ENCODE measurements at places on chromosomes 13 and 19. TPM values are rescaled to one million over a fixed set of nuclear protein-coding genes. Genes with fewer than 3 reads are reported as not detected.
A peak's percentile ranks its signal among the peaks of the same experiment; 100 is the strongest.

CRB3 gene
- 86.0 TPM for total RNA-seq

CRX gene
- total RNA-seq: not detected

GPR108 gene
- total RNA-seq: 74.8 TPM

MVB12A gene
- 42.7 TPM for total RNA-seq

SIX5 gene
- total RNA-seq: 9.6 TPM

FUZ gene
- total RNA-seq: 11.9 TPM

MAMSTR gene
- 0.31 TPM for total RNA-seq

CBLC gene
- total RNA-seq: 59.1 TPM

ERICH4 gene
- not detected for total RNA-seq

BORCS8 gene
- total RNA-seq: 29.1 TPM

CALR3 gene
- total RNA-seq: not detected

SLC25A41 gene
- total RNA-seq: 1.4 TPM

GRCh38 chr13:22102271-22102670, 431.4 kb downstream of the FGF9 start:
- DNase-seq: no peak

GRCh38 chr19:18399008-18399407, 1.6 kb upstream of the LRRC25 start:
- DNase-seq: no peak

DNA sequence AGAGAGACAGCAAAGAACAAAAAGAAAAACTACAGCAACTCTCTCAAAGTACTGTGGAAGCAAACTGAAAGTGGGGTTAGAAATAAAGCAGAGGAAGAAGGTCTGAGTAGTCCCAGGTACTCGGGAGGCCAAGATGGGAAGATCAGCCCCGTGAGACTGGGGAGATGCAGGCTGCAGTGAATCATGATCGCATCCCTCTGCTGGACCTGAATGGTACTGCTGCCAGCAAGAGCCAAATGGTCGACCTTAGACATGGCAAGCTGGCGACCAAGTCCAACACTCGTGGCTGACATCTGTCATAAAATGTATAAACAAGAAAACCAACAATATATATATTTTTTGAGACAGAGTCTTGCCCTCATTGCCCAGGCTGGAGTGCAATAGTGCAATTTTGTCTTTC, 33.7 kb upstream of the ZNF724 start:
- peak; percentile 80 for DNase-seq

DNA sequence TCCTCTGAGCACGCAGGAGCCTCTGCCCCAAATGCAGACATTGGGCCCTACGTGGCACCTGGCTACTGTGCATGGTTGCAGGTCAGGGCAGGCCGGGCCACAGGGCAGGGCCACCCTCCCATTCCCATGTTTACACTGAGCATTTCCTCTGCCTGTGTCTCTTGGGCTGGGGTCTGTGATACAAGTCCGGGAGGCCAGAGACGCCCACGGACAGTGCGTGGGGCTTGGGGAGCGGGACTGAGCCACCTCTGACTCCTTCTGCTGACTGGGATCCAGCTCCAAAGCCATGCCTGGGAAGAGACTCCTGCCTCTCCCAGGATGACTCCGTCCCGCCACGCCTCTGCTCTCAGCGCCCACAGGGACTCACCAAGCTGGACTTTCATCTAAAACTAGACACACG, 18.8 kb downstream of the GAS6 start:
- peak; percentile 40 for DNase-seq

DNA sequence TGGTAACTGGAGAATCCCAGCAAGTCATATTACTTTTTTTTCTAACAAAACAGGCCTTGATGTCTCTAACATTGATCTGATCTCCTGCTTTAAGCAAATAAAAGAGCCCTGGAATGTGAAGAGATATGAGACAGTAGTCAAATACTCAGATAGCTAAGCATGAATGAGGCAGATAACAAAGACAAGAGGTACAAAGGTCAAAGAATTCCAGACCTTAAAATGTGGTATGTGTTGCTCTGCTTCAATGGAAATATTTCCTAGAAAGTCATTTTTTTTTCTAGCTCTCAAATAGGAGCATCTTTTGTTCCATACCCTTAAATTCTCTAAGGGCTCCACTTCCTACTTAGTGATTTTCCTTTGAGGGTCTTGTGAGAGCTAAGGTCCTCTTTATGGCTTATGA, 54.6 kb downstream of the ZNF254 start:
- no peak for DNase-seq

DNA sequence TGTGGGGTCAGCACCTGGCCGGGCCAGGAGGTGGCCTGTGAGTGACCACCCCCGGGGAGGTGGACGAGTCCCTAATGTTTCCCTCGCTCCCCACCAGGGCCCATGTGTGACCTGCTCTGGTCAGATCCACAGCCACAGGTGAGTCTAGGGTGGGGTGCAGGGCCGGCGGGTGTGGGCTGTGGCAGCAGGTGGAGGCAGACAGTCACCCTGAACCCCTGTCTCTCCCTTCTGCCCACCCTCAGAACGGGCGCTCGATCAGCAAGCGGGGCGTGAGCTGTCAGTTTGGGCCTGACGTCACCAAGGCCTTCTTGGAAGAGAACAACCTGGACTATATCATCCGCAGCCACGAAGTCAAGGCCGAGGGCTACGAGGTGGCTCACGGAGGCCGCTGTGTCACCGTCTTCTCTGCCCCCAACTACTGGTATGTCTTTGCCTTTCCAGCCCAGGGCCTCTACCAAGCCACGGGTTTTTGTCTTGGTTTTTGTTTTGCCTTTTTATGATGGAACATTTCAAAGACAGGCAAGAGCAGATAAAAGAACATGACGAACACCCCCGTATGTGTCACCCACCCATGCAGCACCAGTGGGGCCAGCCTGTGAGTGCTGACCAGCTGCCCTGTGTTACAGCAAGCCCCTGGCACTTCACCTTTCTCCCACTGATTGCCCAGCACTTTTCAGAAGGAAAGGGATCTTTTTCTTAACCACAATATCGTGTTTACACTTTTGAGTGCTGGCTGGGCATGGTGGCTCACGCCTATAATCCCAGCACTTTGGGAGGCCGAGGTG, 24.9 kb downstream of the CCDC8 start:
- no peak for DNase-seq

- no peak for DNase-seq
Measured at GRCh38 chr19:46783670-46784069, 4.7 kb downstream of the SLC1A5 start.

DNA sequence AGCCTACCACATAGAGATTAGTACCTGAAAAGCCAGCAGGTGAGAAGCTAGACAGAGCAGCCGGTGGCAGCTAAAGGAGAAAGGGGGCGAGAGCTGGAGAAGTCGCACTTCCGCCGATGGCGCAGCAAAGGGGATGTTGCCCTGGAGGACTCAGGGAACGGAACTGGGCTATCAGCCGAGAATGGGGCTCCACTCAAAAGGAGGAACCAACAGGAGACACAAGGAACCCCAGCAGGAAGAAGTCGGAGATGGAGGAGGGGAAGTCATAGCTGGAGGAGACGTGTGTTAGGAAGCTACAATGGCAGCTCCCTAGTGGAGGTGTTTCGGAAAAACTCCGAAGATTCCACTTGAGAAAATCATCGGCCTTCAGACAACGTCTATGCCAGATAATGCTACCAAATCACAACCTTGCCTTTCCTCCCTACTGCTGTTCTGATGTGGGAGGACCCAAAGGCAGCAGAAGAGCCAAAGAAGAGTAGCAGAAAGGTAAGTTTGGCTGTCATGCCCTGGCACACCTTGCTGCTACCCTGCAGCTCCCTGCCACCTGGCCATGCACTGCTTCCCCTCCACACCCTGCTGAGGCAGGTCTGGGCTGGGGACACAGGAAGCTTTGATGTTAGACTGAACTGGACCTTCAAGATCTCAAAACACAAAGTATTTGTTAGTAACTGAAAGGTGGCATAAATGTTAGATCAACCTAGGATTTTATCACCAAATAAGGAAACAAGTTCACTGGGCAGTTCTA, 127.9 kb downstream of the DLEU7 start:
- DNase-seq: peak; percentile 58

- no peak for DNase-seq
Measured at GRCh38 chr19:16001481-16002312, 52.9 kb downstream of the OR10H4 start.

- DNase-seq: no peak
Measured at GRCh38 chr19:55300886-55301458, 17.2 kb downstream of the BRSK1 start.

- DNase-seq: no peak
Measured at GRCh38 chr13:57604442-57604841, 27.1 kb upstream of the PCDH17 start.

- no peak for DNase-seq
Measured at GRCh38 chr13:64810750-64811149, 2419.4 kb downstream of the PCDH9 start.

- DNase-seq: no peak
Measured at GRCh38 chr13:76638181-76638580, 248.0 kb downstream of the KCTD12 start.

- no peak for DNase-seq
Measured at GRCh38 chr13:51002736-51003135, 93.1 kb downstream of the RNASEH2B start.

DNA sequence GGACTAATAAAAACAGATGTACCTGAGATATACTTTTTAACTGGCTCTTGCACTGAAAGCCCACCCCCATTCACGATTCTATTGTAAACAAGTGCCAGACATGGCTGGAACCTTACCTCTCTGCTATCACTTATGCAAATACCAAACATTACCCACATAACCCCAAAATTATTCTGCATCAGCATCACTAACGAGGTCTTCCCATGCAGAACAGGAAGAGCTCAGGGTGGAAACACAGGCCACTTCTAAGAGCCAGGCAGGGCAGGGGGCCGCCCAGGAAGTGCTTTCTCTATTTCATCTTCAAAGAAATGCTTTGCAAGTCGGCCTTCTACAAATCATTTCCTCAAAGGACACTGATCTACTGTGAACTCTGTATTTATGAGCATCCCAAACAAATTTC, 7.3 kb downstream of the IRS2 start:
- DNase-seq: peak; percentile 22

DNA sequence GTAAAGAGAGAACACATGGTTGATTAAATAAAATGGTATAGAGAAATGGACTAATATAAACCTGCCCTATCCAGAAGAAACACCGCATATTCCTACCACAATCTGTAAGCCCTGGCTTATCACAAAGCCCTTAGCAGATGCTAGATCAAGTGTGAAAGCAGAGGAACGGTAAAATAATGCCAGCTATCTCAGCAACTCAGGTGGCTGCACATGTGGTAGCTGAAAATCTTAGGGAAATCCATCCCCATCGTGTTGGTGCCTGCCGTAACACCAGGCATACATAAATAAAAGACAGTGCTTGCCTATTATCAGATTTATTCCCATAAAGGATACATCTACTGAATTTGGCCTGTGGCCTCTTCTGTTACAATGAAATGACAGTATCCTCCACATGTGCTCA, 304.1 kb upstream of the MAB21L1 start:
- no peak for DNase-seq

GRCh38 chr13:107119989-107120881, 552.3 kb upstream of the ARGLU1 start:
- no peak for DNase-seq

All from mucosa of descending colon (tissue), 3 donors.